Activated T-cell treated with anti-CD3 and anti-CD28 coated beads, Interleukin-2, amount 50 U/mL, for 72 hours (primary cell): ENCODE measurements at places on chromosomes 6 and 20. TPM values are rescaled to one million over a fixed set of nuclear protein-coding genes. Genes with fewer than 3 reads are reported as not detected.
A peak's percentile ranks its signal among the peaks of the same experiment; 100 is the strongest.

GRCh38 chr20:18721551-18722115 is 92.0 kb upstream of the SCP2D1 start:
- peaks cover 1% of the 10 kb centered on the region for H3K36me3 ChIP-seq
- DNase-seq: no peak
- H3K4me1 ChIP-seq: peaks cover 5% of the 10 kb centered on the region
- H3K27ac ChIP-seq: no peak overlapping the region
- no peak overlapping the region for H3K4me3 ChIP-seq

GRCh38 chr20:64100946-64101688 is 6.2 kb downstream of the NPBWR2 start:
- peaks cover 23% of the 10 kb centered on the region for H3K27me3 ChIP-seq
- peak overlapping the region; percentile 50 for H3K4me3 ChIP-seq
- no peak overlapping the region for H3K27ac ChIP-seq
- H3K36me3 ChIP-seq: peaks cover 2% of the 10 kb centered on the region
- H3K4me1 ChIP-seq: peaks cover 20% of the 10 kb centered on the region
- DNase-seq: no peak

- H3K4me1 ChIP-seq: peaks cover 82% of the 10 kb centered on the region
- H3K27ac ChIP-seq: peak overlapping the region; percentile 72
- peaks cover 12% of the 10 kb centered on the region for H3K36me3 ChIP-seq
- no peak overlapping the region for H3K4me3 ChIP-seq
- no peaks in the 10 kb centered on the region for H3K27me3 ChIP-seq
Observed at GRCh38 chr20:59175002-59175401, 11.4 kb downstream of the ZNF831 start.

GRCh38 chr6:33424855-33425667 is 5.2 kb downstream of the SYNGAP1 start:
- H3K4me1 ChIP-seq: peaks cover 78% of the 10 kb centered on the region
- peak overlapping the region; percentile 86 for H3K27ac ChIP-seq
- no peaks in the 10 kb centered on the region for H3K27me3 ChIP-seq
- peaks cover 11% of the 10 kb centered on the region for H3K36me3 ChIP-seq
- DNase-seq: no peak
- peak overlapping the region; percentile 94 for H3K4me3 ChIP-seq

DNA sequence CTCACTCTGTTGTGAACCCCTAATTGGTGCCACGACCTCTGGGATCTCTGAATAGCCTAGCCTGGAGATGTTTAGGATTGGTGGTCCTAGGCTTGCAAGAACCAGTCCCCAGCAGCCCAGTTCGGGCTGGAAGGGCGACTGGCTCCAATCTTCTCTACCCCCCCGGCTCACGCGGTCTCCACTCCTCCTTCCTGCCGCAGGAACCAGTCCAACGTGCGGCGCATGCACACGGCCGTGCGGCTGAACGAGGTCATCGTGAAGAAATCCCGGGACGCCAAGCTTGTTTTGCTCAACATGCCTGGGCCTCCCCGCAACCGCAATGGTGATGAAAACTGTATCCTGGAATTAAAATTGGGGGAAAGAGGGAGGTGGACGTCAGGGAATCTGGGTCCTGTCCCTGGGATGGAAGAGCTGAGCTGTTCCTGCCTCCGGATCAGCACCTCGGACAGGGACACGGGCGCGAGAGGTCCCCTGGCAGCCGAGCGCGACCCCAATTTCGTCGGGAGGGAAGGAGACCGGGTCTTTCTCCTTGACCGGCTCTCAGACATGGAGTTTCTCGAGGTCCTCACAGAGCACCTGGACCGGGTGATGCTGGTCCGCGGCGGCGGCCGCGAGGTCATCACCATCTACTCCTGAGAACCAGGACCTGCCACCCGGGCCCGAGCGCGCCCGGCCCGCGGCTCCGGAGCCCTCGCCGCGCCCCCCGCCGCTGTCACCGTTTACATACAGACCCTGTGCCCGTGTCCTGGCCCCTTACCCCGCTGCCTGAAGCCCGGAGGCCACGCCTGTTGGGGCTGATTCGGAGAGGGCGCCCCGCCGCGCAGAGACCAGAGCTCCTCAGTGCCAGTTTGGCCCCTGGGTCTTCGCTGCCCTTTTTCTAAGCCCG is 28.2 kb downstream of the SLC12A5 start:
- DNase-seq: peak; percentile 12
- no peak overlapping the region for H3K4me3 ChIP-seq
- peaks cover 31% of the 10 kb centered on the region for H3K4me1 ChIP-seq

DNA sequence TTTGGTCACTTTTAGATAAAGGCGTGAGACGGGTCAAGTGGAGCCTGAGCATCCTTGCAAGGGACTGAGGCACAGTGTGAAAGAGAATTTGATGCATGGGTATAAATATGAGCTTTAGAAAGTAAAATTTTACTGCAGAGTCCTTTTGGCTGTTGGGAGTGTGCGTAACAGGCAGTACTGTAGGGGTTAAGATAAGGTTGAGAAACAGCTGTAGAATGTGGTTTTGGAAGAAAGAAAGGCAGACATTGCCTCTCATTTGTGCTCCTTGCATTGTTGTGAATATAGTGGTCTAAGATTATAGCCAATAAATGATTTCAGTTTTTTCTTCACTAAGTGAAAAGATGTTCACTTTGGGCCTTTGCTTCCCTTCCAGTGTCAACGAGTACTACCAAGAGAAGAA is 73.0 kb downstream of the RREB1 start:
- H3K27ac ChIP-seq: no peak overlapping the region
- DNase-seq: no peak
- no peak overlapping the region for H3K4me3 ChIP-seq
- peaks cover 7% of the 10 kb centered on the region for H3K36me3 ChIP-seq
- no peaks in the 10 kb centered on the region for H3K4me1 ChIP-seq

DNA sequence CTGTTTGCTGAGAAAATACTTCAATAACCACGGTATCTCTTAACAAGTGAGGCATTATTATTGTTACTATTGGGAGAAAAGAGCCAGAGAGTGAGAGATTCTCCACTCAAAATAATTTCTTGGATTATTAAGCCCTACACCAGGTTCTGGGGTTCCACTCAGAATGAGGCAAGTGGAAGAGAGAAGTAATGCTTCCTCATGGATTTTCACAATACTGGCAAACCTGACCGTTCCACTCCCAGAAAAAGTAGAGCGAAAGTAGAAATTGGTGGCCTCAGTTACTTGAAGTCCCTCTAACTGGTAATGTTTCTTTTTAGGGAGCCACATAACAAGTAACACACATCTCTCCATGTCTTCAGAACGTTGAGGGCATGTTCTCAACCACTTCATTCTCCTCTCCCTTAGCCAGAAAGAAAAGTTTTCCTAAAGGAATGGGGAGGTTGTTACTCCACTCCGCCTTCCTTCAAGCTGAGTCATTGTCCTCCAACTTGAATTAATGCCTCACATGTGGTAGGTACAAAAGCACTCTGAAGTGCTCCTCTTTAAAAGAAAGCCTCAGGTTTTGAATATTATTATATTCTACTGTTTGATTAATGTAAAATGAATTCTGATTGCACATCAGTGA is 1.9 kb downstream of the BAG2 start:
- peak overlapping the region; percentile 78 for H3K27ac ChIP-seq
- H3K27me3 ChIP-seq: no peaks in the 10 kb centered on the region
- DNase-seq: no peak
- peaks cover 4% of the 10 kb centered on the region for H3K36me3 ChIP-seq
- peaks cover 44% of the 10 kb centered on the region for H3K4me1 ChIP-seq
- peak overlapping the region; percentile 88 for H3K4me3 ChIP-seq

GRCh38 chr6:168343239-168344150 is 23.9 kb upstream of the DACT2 start:
- H3K4me3 ChIP-seq: no peak overlapping the region
- no peaks in the 10 kb centered on the region for H3K4me1 ChIP-seq
- no peaks in the 10 kb centered on the region for H3K36me3 ChIP-seq
- no peak for DNase-seq
- no peak overlapping the region for H3K27ac ChIP-seq
- H3K27me3 ChIP-seq: peaks cover 17% of the 10 kb centered on the region

DNA sequence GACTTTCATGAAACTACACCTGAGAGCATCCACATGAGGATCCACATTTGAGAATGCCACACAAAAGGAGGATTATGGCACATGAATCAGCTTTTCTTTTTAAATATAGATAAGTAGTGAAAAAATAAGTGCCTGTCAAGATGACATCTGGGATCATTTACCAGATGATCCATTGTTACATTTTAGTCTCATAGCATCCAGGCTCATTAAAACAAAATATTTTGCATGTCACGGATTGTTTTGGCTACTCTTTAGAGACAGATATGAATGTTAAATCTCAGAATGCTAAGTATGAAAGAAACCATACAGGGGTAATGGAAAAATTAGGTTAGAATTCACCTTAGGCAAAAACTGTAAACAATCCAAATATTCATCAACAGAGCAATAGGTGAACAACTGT is 66.7 kb downstream of the MYO6 start:
- no peak overlapping the region for H3K27ac ChIP-seq
- H3K4me3 ChIP-seq: no peak overlapping the region
- no peak for DNase-seq
- H3K27me3 ChIP-seq: peaks cover 9% of the 10 kb centered on the region

DNA sequence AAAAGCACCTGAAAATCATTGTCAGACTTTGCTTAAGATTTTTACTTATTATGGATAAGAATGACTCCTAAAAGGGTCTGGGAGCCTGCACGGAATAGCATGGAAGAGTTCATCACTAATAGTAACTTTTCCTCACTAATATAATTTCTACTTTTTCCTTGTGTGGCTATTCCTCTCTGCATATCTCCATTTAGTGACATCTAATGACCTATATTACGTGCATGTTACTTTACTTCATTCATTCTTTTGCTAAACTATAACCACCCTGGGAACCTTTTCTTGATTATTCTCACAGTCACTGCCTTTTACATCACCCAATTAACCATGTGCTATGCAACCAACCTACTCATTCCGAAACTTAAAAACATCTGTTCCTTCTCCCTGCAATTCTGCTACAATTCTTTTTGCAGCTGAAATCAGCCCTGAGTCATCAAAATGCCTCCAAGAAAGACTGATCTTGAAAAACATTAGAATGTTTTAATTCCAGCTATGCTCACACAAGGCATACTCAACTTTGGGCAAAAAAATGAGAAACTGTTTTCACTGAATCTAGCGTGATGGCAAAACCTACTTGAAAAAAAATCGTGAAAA is 313.3 kb downstream of the RNGTT start:
- H3K27me3 ChIP-seq: no peaks in the 10 kb centered on the region
- H3K4me3 ChIP-seq: no peak overlapping the region
- DNase-seq: no peak

- H3K4me1 ChIP-seq: peaks cover 51% of the 10 kb centered on the region
- peak within 1 kb of the TSS; percentile 96 for H3K4me3 ChIP-seq
- H3K27me3 ChIP-seq: no peaks in the 10 kb centered on the region
- H3K27ac ChIP-seq: peak within 1 kb of the TSS; percentile 92
- H3K36me3 ChIP-seq: peaks cover 2% of the 10 kb centered on the region
Observed at GRCh38 chr6:42978839-42979522, at the start of gene PEX6. Gene PEX6, minus strand, starts transcription at chr6:42979181. Its CDS starts 31 bp downstream, at chr6:42979150.

DNA sequence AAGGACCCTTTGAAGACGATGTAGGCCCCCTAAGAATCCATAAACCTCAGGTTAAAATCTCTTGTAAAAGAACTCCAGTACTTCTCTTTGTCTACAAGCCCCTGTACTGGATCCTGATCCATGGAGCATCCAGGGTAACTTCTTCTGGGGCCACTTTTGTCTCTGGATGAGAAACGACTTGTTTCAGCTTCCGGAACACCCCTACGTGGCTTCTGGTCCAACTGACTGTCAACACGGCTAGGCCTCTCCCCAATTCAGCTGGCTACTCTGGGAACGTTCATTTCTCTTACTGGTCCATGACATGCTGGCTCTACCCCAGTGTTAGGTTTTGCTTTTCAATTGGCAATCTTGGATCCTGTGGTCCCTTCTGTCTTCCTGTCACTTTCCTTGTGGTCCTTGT is 198.0 kb downstream of the BACH2 start:
- peak overlapping the region; percentile 28 for H3K4me3 ChIP-seq
- peaks cover 93% of the 10 kb centered on the region for H3K4me1 ChIP-seq
- no peak for DNase-seq
- no peaks in the 10 kb centered on the region for H3K27me3 ChIP-seq
- peak overlapping the region; percentile 51 for H3K27ac ChIP-seq
- H3K36me3 ChIP-seq: peaks cover 23% of the 10 kb centered on the region

Gene BACH2
- 111 TPM for total RNA-seq

Gene NMBR
- not detected for total RNA-seq

Gene FNDC11
- total RNA-seq: 0.67 TPM

Gene PLCB4
- not detected for total RNA-seq

Gene EMILIN3
- not detected for total RNA-seq

Gene HLA-DQB1
- 2.5 TPM for total RNA-seq
